ENCODE measurements at places on chromosomes 5 and 9.

DNA sequence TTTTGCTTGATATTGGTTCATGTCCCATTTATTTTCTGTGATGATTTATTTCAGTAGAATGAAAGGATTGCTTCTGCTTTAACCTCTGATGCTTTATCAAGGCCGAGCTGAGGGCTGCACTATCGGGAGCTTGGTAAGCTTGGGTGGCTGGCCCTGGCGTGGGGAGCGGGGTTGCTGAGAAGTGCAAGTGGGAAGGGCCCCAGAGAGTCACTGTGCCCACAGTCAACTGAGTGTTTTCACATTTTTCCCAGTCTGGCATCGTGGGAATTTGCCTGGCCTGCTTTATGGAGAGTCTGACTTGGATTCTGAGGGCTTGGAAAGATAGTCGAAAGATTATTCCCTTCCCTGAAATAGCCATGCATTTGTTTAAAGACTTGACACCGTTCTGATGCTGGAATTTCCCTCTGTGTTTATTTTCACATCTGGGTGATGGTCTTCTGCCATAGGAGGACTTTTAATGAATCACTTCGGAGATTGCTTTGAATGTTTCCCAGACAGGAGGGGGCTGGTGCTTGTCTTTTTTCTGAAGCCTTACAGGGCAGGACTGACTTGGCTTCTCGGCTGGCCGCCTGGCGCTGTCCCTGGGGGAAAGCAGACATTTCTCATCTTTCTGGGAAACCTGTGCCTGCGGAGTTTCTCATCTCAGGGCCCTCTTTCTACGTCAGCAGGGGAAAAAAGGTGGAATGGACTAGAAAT is 139.0 kb downstream of the BOD1 start:
- DNase-seq, result no peak

- no peak for DNase-seq
Observed at GRCh38 chr9:38041564-38042243, 27.3 kb downstream of the SHB start.

DNA sequence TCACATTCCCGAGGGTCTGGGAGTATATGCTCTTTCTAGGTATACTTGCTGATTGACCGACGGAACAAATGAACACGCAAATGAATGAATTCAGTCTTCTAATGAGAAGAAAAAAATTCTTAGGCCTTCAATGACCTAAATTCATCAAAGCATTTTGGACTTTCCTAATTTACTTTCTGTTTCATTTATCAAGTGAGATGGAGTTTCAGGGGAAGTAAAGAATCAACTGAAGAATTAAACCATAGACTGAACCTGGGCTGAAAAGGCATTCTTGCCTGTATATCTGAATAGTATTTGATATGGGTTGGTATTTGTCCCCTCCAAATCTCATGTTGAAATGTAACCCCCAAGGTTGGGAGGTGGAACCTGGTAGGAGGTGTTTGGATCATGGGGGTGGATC is 64.1 kb downstream of the ZFAND5 start:
- no peak for DNase-seq

DNA sequence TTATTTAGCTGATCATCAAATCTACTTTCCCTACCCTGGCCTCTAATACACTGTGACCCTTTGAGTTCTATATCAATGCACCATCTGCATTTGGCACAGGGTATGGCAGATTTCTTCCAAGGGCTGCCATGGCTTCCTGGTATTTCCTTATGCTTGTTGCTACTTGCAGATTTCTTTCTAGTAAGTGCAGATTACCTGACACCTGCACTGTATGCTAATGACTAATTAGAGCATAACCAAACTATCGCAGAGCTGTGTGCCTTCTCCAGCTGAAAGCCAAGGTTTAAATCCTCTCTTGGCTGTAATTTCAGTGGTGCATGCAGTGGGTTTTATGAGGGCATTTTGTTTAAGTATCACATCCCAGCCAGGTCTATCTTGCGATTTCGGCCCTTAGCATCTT is 293.7 kb downstream of the KIF4B start:
- no peak for DNase-seq
